ENCODE measurements at places on chromosomes 5 and 9.

DNA sequence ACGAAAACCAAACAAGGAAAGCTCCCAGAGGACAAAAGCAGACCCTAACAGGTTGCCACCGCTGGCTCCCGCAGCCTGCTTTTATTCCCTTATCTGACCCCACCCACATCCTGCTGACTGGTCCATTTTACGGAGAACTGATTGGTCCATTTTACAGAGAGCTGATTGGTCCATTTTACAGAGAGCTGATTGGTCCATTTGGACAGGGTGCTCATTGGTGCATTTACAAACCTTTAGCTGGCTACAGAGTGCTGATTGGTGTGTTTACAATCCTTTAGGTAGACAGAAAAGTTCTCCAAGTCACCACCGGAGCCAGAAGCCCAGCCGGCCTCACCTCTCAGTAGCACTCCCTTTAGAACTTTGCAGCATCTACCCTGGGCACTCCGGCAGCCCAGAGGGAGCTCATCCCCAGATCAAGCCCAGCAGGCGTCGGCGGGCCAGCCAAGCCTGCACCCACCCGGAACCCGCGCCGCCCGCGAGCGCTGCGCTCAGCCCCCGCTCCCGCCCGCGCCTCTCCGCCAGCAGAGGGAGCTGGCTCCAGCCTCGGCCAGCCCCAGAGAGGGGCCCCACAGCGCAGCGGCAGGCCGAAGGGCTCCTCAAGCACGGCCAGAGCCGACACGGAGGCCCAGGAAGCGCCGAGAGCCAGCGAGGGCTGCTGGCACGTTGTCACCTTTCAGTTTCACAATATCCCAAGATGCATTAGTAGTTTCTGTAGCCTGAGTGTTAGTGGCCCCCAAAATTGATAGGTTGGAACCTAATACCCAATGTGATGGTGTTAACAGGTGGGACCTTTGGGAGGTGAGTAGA lies 35.3 kb upstream of the CLPTM1L start:
- peak; percentile 59 for DNase-seq

- DNase-seq = no peak
Measured at GRCh38 chr5:75672616-75673015, 44.6 kb downstream of the POC5 start.

GRCh38 chr9:132702254-132702653 lies 32.0 kb downstream of the GTF3C4 start:
- no peak for DNase-seq

- DNase-seq = no peak
Measured at GRCh38 chr5:132365213-132365612, 4.3 kb upstream of the SLC22A5 start.

DNA sequence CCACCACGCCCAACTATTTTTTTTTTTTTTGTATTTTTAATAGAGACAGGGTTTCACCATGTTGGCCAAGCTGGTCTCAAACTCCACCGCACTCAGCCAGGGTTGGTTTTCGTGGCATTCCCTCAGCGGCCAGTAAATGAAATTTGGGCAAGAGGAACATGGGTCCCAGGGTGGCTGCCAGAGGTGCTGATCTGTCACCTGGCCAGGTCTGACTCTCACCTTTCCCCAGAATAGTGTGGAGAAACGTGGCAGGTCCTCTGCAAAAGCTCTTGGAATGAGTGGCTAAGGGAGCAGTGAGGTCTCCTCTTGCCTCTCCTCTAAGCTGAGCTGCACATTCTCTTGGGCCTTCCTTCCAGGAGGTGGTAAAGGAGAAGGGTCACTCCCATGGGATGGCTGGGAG lies 170.1 kb downstream of the IRX2 start:
- no peak for DNase-seq

DNA sequence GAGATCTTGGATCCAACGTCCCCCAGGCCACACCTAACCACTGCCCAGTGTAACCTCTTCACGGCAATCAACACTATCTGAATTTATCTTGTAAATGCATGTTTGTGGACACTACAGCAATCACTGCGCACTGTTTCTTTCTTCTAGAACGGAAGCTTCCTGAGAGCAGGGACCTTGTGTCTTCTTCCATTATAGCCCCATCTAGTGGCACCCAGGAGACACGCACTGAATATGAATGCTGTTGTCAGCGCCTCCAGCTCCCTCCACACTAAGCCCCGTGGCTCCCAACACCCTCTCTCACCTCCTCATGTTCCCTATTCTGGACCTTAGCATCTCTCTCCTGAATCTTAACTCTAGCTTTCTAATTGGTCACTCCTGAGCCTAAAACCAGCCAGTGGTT lies 72.7 kb downstream of the SMIM23 start:
- no peak for DNase-seq
